ENCODE measurements at places on chromosomes 11 and 22.

GRCh38 chr11:73177778-73178539, 35.8 kb upstream of the FCHSD2 start:
- DNase-seq = peak; percentile 81

GRCh38 chr11:103257360-103257759, 148.1 kb downstream of the DYNC2H1 start:
- no peak for DNase-seq

- no peak for DNase-seq
These were observed 63.2 kb downstream of the OTOG start for GRCh38 chr11:17610085-17610894.

DNA sequence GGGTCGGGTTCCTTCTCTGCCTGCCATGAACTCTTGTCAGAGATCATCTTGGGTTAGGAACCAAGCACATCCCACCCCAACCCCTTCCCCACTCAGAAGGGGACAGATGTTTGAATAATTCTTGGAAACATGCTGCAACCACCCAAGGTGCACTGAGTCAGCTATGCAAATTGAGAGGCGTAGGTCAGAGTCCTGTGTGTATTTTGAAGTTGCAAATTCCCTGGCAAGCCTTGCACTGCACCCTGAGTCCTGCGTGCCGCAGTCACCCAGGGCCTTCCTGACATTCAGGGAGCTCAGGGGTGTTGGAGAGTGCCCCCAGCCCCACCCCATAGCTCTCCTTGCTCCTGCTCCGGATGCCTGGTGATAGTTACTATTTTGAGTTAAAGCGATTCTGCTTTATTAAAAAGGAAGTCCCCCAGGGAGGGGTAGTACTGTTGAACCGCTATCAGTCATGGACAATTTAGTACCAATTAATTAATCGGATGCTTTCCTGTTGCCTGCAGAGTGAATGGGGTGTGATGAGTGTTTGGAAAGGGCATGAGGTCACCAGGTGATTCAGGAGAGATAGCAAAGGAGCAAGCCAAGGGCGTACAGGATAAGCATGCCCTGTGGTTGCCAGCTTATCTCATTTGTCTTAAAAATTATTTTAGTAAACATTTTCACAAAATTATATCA, 123.7 kb downstream of the GRIK4 start:
- DNase-seq = no peak

GRCh38 chr11:72743321-72744221, 8.6 kb downstream of the ARAP1 start:
- DNase-seq = no peak

DNA sequence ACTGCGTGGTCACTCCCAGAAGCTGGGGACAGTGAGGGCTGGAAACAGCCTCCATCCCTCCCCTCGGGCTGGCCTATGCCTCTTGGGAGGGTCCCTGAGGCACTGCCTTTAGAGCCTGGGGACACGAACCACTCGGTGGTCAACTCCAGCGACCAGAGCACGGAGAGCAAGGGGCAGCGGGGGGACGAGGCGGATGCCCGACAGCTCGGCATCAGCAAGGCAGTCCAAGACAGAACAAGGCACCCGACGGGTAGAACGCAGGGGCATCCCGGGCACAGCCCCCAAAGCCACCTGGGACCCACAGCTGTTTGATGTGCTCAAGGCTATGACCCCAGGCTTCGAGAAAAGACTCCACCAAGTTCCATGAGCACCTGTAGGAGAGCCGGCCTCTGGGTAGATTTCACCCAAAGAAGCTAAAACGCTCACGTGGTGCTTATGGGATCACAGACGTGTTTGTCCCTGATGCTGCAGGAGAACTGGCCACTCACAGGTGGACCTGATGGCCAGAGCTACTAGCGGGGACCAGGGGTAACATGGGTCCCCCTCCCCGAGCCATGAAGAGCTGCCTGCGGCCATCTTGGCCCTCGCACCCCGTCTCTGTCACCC, 510 bp upstream of the LSP1 start:
- DNase-seq = no peak

DNA sequence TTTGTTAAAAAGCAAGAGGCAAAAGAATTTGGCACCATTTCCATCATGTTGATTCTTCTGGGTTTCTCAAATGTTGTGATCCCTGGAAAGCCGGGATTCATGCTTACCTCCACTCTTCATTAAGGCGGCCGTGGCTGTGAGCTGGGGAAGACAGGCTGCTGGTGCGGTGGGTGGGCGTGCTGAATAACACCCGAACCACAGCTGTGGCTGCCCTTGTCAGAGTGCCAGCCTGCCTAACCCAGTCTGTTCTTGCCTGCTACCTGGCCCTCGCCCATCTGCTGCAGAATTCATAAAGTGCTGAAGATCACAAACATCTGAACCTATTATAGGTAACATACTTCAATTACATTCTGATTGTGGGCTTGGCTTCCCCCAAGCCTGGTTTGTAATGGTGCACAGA, 95.8 kb upstream of the RCN1 start:
- DNase-seq = no peak

GRCh38 chr11:95565724-95566141, 223.8 kb downstream of the FAM76B start:
- no peak for DNase-seq

DNA sequence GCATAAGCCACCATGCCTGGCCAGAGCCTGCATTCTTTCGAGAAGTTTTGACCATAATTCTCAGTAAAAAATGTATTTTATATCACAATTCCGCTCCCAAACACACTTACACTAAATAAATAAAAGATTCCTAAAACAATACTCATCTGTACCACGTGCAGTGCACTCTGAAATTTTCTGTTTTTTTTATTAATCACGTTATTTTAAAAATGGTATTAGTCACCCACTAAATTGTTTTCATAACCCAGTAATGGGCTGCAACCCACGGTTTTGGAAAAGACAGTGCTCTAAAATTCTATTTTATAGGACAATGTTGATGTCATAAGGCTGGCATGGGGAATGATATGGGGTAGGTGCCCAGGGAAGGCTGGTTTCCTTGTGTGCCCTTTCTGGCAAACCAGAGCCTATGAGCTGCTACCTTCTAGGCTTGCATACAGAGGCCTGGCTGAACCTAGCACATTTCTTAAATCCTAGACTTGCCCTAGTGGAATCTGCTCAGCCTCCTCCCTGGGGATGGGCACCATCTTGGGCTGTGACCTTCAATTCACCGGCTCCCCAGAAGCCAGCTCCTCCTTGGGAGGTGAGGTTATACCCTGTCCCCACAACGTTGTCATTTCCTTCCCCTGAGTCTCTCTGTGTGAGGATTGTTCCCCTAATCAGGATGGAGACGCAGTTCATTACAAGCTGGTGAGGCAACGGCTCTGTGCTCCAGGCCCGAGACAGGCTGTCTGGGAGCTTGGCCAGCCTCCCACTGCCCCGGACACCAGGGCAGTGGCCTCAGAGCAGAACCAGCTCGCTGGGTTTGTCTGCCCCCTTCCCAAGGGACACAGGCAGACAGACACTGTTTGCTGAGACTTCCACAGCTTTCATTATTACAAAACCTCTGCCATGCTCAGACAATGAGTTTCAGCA, 116.5 kb upstream of the NAV2 start:
- DNase-seq = no peak

DNA sequence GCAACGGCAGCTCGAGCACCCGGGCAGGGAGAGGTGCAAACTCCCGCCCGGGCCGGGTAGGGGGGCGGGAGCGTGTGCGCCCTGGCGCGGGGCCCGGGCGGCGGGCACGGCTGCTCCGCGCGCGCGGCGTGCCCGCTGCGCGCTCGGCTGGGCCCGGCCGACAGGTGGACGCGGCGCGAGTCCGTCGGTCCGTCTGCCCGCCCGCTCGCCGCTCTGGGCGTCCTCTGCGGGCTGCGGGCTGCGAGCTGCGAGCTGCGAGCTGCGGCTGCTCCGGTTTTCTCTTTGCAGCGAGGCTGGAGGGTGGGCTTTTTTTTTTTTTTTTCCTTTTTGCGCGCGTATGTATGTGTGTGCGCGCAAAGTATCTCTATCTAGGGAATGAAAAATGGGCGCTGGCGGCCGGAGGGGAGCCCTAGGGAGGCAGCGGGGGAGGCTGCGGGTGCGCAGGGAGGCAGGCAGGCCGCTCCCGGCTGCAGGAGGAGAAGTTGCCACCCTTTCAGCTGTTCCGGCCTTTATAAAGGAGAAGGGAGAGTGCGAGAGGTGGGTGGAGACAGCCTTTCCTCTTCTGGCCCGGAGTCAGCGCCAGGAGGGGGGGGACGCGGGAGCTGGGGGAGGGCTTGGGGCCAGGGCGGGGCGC, at the start of gene PDGFB:
TSS of gene PDGFB (minus strand) at position 487 of the 634 bp plus-strand sequence. CDS start 1,019 bp downstream, outside the sequence.
- no peak for DNase-seq

GRCh38 chr11:70738661-70739060, 340.3 kb downstream of the CTTN start:
- DNase-seq = no peak

DNA sequence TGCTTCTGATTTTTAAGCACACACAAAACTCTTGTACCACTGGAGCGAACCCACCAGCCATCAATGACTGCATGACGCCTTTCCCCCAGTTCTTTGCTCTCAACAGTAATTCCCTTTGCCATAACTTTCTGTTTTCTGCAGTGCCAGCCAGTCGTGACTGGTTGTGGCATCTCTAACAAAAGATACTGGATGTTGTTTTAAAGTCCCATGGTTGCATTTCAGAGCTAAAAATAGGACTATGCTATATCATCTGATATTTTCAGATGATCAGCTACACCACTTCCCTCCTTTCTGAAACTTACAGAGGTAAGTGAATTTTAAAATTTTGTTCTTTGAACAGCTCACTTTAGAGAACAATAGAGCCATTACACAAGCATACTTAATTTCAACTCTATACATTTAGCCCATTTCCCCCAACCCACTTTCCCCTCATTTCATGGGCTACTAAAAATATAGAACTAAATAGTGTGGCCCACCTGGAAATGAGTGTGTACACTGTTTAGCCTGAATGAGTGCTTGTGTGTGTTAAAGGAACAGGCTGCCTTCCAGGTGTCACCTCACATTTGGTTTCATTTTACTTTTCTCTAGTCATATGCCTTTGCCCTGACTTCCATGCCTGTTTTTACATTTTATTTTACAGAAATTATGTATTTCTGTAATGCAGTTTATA, 136.9 kb upstream of the ZC3H12C start:
- no peak for DNase-seq

GRCh38 chr22:39490135-39490798, 11.8 kb upstream of the MIEF1 start:
- DNase-seq = peak; percentile 83

GRCh38 chr11:8693010-8693551, 10.5 kb downstream of the RPL27A start:
- DNase-seq = no peak
